Left kidney (tissue), 8 donors: ENCODE measurements at places on chromosomes 7 and 10.

DNA sequence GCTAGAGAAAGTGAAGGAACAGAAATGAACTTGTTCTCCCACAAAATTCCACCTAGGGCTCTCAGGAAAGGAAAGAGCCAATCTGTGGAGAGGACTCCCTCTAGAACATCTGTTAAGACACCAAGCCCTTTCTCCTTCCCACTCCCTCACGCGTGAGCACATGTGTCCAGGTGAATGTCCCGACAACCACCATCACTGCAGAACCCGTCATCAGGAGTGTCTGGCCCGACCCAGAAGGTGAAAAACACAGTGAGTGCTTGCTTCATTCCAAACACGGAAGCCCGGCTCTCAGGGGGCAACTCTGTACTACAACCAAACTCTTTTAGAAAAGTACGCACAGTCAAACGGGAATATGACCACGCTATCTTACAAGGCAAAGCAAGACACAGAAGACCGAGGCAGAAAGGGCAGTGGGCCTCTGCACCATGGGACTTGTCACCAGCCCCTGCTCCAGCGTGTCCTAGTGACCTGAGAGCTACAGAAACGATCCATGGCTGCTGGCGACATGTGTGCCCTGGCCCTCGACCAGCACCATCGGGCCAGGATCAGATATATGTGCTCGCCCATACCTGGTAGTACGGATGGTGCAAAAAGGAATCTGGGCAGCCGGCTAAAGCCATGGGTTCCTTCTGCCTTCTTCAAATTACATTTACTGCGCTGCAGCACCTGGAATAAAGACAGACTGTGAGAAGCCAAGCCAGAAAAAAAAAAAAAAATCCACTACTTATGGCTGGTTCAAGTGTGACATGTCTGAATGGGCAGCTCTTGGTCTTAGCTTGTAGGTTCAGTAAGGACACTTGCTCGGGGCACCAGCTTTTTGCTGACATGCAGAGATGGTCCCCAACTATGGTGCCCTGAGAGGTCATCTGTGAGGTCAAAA, 50.8 kb downstream of the GRB10 start:
- no peak for DNase-seq

- no peak for DNase-seq
These were observed 249.4 kb downstream of the COBL start for GRCh38 chr7:51067258-51067657.

DNA sequence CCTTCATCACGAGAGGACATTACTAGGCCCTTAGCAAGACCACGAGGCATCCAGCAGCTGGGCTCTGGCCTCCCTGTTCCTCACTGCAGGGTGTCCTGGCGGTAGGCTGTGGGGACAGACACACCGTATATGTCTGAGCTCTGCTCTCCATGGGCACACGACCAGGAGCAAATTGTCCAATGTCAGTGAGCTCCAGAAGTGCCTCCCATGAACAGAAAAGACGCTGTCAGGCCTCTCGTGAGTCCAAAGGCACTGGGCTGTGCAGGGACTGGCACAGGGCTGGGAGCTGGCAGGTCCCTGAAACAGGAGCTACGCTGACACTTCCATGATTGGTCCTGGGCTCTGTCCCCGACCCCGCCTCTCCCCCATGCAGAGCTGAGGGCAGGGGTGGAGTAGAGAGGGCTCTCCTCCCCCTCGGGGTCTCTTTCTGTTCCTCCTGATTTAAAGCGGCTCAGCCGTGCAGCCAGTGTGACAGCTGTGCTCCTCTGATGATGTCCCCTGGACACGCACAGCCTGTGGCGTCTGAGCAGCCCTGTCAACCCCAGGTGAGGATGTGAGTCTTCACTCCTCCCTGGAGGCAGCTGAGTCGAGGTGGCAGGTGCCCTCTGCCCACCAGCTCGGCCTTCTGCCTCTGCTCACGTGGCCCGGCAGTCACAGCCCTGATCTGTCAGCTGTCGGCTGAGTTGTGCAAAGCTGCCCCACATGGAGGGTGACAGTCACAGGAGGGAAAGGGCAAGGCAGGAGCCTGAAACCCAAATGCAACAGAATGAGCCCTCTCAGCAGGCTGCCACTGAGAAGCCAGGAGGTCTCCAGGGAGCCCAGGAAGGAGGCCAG, 13.0 kb downstream of the ANTXRL start:
- DNase-seq, result peak; percentile 20

- no peak for DNase-seq
These were observed 6.4 kb downstream of the FBH1 start for GRCh38 chr10:5896208-5897052.

DNA sequence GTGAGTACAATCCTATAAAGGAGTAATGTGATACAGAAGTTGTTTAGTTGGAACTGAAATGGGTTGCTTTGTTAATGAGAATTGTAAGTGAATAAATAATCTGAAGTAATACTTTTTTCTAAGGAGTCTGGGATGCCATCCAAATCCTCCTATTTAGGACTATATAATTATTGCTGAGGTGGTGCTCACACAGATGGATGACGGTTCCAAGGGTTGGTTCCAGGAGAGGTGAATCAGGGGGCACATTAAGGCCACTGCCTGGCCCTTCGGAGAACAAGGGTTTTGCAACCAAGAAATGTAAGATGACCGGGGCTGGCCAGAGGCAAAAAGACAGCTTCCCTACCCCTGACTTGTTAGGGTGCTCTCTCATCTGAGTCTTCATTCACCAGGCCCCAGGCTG, 352.7 kb downstream of the PHTF2 start:
- DNase-seq, result no peak

- DNase-seq, result no peak
These were observed 118.2 kb downstream of the CACNA2D1 start for GRCh38 chr7:82325416-82325815.

- peak; percentile 97 for DNase-seq
These were observed 196.8 kb downstream of the SKAP2 start for GRCh38 chr7:26667514-26668133.

- peak; percentile 30 for DNase-seq
These were observed 86.7 kb upstream of the ADRB1 start for GRCh38 chr10:113957013-113957412.

GRCh38 chr7:16816824-16817223, 12.0 kb upstream of the AGR2 start:
- DNase-seq, result no peak

DNA sequence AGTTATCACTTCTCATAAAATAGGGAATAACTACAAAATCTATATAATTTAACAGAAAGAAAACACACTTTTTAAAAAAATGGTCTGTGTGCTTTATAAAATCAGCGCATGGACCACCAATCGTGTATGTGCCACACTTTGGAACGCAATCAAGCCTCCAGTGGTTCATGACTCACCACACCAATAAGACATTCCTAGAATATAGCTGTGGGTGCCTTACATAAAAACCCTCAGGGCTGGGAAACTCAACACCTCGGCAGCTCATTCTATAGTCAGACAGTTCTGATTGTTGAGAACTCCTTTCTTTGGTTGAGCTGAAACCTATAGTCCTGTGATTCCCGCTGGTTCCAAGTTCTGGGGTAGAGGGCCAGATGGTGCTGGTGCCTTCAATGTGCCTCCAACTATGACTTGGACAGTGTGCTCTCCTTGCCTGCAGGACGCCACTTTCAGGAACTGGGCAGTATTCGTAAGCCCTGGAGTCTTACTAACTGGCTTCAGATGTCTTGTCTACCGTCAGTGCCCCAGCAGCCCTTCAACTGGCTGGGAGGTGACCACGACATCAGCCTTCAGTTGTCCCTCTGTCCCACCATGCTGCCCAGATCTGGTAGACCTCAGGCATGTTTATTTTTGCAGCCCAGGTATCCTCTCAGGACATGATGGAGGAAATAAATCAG, 135.7 kb upstream of the GDF10 start:
- no peak for DNase-seq

DNA sequence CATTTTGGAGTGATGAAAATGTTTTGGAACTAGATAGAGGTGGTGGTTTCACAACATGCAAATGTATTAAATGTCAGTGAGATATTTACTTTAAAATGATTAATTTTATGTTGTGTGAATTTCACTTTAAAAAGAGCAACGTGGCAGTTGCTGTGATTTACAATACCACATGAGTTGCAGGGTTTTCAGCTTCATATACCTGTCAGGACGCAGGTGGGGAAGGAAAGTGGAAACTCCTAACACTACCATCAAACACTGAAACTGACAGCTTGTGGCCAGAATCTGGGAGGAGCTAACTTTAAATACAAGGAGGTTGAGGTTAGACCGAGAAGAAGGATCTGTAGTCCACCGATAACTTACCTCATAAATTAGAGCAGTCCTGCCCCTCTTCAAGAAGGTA, 168.9 kb upstream of the TMEM72 start:
- peak; percentile 43 for DNase-seq

DNA sequence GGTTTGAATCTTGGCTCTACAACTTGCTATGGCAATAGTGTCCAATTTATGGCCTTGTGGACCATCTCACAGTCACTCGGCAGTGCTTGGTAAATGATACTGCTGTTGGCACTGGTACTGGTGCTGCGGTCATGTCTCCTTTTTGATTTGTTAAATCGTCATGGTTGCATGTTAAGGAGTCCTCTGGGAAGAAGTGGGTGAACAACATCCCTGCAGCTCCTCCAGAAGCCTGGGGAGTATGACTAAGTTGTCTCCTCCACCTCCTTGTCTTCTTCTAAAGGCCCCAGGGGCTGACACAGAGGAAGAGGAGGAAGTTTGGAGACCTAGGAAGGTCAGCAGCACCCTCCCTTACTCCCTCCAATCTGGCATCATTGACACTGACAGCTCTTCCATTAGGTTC, 8.5 kb downstream of the ITPRIP start:
- DNase-seq, result no peak

- DNase-seq, result no peak
These were observed 489.1 kb upstream of the CELF2 start for GRCh38 chr10:10528563-10528910.

- DNase-seq, result no peak
These were observed 19.4 kb downstream of the GSTO2 start for GRCh38 chr10:104288355-104288754.

- DNase-seq, result peak; percentile 14
These were observed 151.9 kb downstream of the CHRM2 start for GRCh38 chr7:137020351-137020750.

DNA sequence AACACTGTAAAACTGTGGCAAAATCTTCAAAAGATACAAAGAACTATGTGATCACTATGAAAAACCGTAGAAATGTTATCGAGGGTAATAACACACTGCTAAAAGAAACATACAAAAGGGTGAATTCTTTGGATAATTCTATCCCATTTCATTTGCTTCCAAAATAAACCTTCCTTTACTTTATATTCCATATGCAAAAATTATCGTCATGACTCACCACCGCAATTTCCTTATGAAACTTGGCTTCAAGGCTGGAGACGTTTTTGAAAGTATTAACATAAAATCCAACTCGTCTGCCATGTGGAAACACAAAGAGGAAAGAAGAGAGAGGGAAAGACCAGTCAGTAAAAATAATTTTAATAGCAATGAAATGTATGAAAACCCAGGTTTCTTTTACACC, 165.2 kb downstream of the AMPH start:
- no peak for DNase-seq

DNA sequence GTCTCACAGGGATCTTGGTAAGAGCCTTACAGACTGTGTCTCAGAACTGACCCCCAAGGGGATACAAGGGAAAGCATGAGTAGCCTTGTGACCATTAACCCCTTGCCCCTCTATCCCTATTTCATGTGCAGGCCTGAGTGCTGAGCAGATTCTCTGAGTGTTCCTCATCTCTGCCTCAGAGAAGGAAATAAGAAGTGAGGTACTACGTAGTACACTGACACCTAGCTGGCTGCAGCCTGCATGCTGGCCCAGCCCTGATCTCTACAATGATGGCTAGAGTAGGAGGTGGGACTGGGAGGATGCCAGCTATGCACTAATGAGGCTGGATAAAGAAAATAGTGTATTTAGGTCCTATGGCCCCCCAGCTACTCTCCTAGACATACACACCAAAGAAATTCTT, 174.9 kb upstream of the HPS1 start:
- DNase-seq, result no peak

DNA sequence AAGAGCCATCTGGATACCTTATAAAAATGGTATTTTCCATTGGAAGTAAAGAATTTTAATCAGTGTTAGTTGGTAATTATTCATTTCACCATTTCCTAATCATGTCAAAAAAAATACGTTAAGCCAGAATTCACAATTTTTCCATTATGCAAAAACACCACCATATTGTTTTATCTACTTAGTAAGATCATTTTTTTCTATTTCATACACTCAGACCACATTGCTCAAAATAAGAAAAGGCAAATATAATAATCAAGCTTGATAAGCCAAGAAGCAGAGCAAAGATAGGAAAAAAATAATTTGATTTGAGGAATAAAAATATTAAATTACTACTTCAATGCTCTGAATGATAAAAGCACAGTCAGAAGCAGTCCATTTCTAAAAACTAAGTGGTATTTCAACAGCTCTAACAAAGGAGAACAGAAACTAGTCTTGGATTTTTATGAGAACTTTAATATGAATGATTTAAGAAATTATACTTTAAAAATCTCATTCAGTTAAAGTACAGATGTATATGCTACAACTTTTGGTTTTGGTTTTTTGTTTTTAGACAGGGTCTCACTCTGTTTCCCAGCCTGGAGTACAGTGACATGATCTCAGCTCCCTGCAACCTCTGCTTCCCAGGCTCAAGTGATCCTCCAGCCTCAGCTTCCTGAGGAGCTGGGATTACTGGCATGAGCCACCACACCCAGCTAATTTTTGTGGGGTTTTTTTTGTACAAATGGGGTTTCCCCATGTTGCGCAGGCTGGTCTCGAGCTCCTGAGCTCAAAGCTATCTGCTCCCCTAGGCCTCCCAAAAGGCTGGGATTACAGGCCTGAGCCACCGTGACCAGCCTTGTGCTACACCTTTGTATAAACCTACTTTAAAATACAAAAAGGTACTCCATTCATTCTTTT, 46.6 kb downstream of the LRRN3 start:
- no peak for DNase-seq
